GM23338 (cell line): ENCODE measurements at places on chromosomes 12 and 14.
A peak's percentile ranks its signal among the peaks of the same experiment; 100 is the strongest.

DNA sequence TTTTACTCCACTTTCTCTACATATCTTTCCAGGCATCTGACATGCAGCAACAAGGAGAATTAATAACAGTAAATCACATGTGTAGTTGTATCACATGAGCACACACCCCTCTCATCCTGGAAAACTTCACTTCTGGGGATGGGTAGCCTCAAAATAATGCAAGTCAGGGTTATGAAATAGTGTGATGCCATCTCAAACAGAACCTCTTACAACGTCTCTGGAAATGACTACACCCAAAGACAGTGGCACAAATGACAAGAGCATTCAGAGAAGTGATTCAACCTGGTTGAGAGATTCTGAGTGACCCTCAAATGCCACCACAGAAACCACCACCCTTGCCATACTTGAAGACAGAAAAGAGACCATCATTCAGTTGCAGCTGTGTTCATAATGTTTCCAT, 2.8 kb downstream of the DIO2 start:
- DNase-seq: no peak

- DNase-seq: peak; percentile 88
These were observed 17.4 kb upstream of the CHFR start for GRCh38 chr12:132904718-132905328.

- peak; percentile 27 for DNase-seq
These were observed 356.7 kb downstream of the ETNK1 start for GRCh38 chr12:22981711-22982110.

DNA sequence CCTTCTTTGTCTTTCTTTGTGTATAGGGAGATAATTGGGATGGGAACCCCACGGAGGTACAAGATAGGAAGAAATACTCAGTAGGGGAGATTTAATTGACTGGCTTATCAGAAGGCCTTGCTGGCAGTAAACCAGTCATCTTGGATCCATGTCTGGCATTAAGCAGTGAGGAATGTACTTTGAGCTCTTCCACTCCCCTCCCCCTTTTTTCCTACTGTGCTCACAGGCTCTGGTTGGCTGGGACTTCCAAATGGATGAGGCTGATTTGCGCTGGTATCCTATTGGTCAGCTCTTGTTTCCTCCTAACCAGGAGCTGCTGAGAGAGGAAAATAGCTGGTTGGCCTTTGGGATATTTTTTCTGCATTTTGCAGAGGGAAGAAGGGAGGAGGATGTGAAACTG, 24.7 kb downstream of the NGDN start:
- peak; percentile 92 for DNase-seq

GRCh38 chr12:116202940-116203339, 74.6 kb downstream of the MED13L start:
- DNase-seq: peak; percentile 45
